ENCODE measurements at places on chromosomes 6 and 20.

GRCh38 chr6:100257793-100258395, 206.8 kb downstream of the SIM1 start:
- H3K36me3 ChIP-seq = no peaks in the 10 kb centered on the region
- DNase-seq = no peak
- no peaks in the 10 kb centered on the region for H3K27me3 ChIP-seq
- H3K4me3 ChIP-seq = no peak overlapping the region

GRCh38 chr6:23890543-23891227, 235.3 kb upstream of the NRSN1 start:
- DNase-seq = no peak
- H3K36me3 ChIP-seq = no peaks in the 10 kb centered on the region
- no peaks in the 10 kb centered on the region for H3K4me1 ChIP-seq
- no peak overlapping the region for H3K27ac ChIP-seq
- no peak overlapping the region for H3K4me3 ChIP-seq
- no peaks in the 10 kb centered on the region for H3K27me3 ChIP-seq

GRCh38 chr6:167690931-167691330, 135.8 kb upstream of the AFDN start:
- H3K27ac ChIP-seq = no peak overlapping the region
- DNase-seq = no peak
- peaks cover 10% of the 10 kb centered on the region for H3K4me1 ChIP-seq

- H3K36me3 ChIP-seq = no peaks in the 10 kb centered on the region
- no peak overlapping the region for H3K27ac ChIP-seq
- no peaks in the 10 kb centered on the region for H3K4me1 ChIP-seq
These were observed 79.7 kb upstream of the SYNDIG1 start for GRCh38 chr20:24389686-24390085.

- H3K4me1 ChIP-seq = no peaks in the 10 kb centered on the region
- no peak overlapping the region for H3K27ac ChIP-seq
- H3K27me3 ChIP-seq = no peaks in the 10 kb centered on the region
- no peak for DNase-seq
- H3K4me3 ChIP-seq = no peak overlapping the region
These were observed 91.2 kb upstream of the TMEM181 start for GRCh38 chr6:158468666-158469065.

- no peak overlapping the region for H3K4me3 ChIP-seq
- no peaks in the 10 kb centered on the region for H3K27me3 ChIP-seq
- H3K4me1 ChIP-seq = no peaks in the 10 kb centered on the region
- peaks cover 17% of the 10 kb centered on the region for H3K36me3 ChIP-seq
- DNase-seq = no peak
These were observed 20.2 kb downstream of the MCUR1 start for GRCh38 chr6:13794184-13794583.

DNA sequence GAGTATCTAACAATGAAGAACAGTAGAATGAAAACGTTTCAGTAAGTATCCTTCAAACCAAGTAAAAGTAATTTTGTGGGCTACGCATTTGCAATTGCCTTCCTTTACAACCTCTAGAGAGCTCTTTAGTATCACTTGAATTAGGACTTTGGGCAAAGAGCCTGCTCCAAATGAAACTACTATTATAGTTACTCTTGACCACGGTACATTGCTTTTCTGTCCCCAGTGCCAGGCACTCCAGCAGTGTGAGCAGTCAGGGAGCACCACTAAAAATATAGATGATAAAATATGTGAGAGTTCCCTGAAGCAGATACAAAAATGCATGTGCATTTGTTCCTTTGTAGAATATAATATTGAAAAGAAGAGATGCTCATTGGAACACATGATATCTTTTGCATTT, 450.1 kb upstream of the MANEA start:
- H3K4me3 ChIP-seq = no peak overlapping the region
- H3K27me3 ChIP-seq = no peaks in the 10 kb centered on the region
- H3K27ac ChIP-seq = no peak overlapping the region
- H3K4me1 ChIP-seq = no peaks in the 10 kb centered on the region

GRCh38 chr6:24918641-24919055, 17.1 kb downstream of the RIPOR2 start:
- H3K36me3 ChIP-seq = no peaks in the 10 kb centered on the region
- H3K4me3 ChIP-seq = no peak overlapping the region
- DNase-seq = no peak
- H3K27me3 ChIP-seq = no peaks in the 10 kb centered on the region
- H3K4me1 ChIP-seq = no peaks in the 10 kb centered on the region
- no peak overlapping the region for H3K27ac ChIP-seq
